HCT116 (cell line): ENCODE measurements at places on chromosomes 2 and 18.

DNA sequence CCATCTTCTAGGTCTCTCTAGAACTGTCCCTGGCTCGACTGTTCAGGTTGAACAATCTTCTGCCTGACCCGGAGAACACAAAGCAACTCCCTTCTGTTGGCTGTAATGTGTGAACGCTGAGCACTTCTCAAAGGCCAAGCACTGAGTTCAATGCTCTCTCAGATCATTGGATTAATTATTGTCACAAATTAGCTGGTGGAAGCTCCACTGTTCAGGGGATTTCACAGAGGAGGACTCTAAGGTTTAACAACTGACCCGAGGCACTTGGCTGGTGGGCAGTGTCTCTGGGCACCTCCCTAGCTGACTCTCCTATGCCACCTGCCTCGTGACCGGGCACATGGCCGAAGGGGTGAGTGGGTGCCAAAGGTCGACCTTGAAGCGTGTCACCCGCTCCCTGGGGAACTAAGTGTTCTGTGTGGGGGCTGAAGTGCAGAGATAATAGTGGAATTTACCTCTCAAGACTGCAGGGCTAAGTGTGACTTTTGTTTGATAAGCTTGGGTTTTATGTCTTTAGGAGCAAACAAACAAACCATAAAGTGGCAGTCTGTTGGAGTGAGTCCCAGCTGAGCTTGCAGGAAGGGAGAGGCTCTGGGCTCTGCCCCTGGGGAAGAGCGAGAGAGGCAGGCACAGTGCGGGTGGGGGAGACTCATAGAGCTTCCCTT, 64.8 kb downstream of the BCL2L11 start:
- no peak for DNase-seq

DNA sequence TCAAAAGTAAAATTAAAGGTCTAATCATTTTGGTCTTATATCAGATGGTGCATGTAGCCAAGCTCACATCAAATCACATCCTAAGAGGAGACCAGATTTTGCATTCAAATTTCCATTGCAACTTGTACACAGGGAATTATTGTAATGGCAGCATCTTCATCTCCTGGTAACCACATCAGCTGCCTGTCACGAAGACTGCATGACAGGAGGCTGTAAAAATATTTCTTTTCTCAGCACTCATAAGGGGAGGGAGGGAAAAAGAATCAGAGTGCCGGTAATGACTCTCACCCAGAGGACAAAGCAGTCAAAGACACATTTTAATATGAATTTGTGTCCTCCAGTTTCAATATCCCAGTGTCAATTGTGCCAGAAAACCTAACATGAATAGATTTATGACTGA, 216.7 kb downstream of the TMEM163 start:
- DNase-seq: no peak

- DNase-seq: no peak
These were observed 1.7 kb downstream of the SH3RF3 start for GRCh38 chr2:109130723-109130995.

DNA sequence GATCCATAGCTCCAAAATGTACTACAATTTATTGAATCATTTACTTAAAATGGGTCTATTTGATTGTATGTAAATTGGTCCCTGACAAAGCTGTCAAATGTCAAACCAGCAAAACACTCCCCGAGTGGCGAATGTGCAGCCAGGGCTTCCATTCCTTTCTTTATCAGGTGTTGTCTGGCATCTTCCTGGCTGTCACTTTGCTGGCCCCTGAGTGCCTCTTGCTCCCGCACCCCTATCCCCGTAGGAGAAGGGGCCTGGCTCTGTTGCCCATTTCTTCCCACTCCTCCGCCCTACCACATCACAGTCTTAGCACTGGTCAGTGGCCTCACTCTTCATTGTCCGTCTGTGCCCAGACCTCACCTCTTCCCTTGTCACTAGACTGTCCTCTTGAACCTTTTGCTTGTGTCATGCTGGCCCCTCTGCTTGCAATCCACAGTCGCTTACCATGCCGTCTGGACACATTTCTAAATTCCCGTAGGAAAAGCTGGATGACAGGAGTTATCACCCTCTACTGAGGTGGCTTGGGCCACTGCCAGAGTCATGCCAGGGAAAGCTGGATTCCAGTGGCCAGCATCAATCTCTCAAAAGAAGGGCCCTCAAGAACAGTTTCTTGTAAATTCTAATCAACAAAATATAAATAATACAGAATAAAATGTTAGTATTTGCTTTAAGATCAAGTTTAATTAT, 15.4 kb downstream of the UBE2F start:
- no peak for DNase-seq

DNA sequence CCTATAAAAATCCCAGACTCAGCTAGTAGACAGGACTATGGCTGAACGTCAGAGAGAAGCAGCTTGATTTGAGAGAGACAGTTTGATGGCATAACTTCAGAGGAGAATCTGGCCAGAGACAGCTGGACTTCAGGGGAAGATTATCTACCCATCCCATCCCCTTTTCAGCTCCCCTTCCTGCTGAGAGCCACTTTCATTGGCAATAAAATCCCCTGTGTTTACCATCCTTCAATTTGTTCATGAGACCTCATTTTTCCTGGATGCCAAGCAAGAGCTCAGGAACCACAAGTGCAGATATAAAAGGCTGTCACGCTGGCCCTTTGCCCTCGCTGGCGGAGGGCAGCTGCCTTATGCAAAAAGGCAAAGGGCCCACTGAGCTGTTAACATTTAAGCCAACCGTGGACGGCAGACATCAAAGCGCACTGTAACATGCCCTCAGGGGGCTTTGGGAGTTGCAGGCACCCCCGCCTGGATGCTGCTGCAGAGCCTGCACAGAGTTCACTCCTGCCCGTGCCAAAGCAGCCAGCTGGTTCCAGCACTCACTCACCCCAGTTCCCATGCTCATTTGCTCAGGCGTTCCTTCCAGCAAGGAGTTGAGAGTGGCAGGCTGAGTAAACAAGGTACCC, 164.3 kb upstream of the PGAP1 start:
- no peak for DNase-seq

GRCh38 chr2:75710577-75711253, at the start of gene GCFC2:
Gene GCFC2 (minus strand): TSS chr2:75710915. CDS start chr2:75710855, 60 bp downstream.
- peak; percentile 73 for DNase-seq

- DNase-seq: no peak
These were observed 40.0 kb upstream of the LAPTM4A start for GRCh38 chr2:20091305-20091991.

DNA sequence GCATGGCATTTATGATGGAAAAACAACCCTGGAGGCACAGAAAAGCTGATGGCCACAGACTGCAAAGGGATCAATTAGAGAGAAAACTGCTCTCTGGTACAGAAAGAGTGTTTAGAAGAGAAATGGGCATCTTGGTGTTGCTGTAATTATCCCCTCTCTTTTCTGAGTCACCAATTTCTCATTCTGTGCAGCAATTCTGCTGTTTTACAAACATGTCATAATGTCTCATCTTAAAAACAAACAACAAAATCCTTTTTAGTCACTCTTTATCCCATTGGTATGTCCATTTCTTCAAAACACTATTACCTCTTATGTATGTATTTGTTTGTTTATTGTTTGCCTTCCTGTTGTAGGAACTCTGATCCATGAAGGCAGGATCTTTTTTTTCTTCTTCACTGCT, 73.9 kb upstream of the HK2 start:
- DNase-seq: no peak

DNA sequence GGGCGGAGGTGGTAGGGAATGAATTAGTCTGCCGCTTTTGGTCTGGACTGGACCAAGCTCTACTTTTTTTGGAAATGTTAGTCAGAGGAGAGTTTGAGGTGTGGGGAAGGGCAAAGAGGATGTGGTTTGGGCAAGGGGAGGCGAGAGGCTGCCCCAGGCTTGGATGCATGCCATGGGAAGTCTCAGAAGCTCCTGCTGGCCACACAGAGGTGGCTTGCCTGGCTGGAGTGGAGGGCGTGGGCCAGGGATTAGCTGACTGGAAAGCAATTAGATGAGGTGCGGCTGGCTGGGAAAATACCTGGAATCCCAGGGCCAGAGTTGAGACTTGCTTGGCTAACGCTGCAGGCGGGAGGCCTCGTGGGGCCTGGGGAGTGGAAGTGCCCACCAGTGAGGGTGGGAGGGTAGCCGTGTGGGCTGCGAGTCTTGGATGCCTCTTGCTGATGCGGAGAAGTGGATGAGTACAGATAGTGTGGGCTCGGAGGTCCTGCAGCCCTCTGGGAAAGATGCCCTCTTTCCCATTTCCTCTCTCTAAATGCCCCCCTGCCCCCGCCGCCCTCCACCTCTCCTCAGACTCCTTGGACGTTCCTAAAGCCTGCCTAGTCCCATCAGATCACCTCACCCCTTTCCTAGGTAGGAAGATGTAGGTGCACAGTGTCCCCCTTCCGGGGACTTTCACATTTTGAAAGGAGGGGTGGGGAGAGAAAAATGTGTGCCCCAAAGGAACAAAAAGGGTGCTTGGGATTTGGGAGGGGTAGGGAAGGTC, 117.6 kb downstream of the SMAD7 start:
- DNase-seq: peak; percentile 84

DNA sequence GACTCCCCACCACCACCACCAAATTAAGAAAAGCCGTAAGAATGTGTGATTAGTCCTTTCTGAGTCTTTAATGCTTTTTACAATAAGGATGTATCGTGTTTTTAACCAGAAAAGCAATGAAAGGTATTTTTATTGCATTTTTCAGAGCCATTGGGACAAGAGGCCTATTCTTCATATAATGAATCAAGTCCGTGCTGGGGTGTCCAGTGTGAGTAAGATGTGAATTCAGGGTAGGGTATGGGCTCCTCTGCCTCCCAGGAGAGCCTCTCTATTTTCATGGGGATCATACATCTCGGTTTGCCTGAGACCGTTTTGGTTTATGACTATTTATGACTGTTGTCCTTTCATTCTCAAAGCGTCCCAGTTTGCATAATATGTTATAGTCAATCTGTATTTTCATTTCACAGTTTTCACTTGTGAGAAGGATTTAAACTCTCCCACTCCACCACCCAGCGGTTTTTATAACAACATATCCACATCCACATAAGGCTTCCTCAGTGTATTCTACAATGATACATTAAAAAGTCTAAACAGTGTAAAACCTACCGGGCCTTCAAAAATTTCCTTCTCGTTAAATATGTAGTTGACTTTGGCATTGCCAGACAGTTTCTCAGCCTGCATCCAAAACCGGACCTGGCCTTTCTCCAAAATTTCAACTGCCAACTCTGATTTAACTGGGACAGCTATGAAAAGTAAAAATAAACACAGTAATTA, 80.8 kb upstream of the LPIN2 start:
- DNase-seq: no peak

DNA sequence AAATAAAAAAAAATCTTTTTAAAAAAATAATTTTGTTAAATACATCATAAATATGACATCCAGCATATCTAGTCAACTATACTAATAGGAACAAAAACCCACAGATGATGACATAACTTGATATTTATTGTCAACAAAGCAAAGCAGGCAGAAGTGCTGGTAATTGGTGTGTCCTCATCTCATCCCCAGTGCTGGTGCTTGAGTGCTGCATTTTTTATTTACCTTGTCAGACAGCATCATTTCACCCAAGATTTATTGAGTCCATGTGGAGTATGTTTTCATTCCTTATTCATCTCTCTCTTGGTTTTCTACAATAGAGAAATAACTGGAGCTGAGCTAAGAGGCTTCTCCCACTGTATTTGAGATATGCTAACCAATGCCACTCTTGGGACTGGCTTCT, 191.6 kb upstream of the SLC14A2 start:
- no peak for DNase-seq

DNA sequence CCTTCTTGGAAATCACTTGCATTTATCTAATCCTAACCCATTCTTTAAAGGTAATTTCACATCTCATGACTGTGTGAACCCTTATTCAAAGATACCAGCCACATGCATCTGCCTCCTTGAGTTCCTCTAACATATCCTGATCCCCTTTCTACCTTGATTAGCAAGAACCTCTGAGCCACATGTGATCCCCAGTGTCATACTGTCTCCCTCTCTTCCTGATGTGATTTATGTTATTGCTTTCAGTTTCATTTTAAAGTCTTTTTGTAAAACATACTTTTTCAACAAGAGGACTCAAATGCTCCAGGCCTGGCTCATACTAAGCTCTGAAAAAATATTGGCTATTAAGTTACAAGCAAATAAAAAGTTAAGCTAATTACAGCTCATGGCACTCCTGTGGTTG, 470.1 kb downstream of the DLGAP1 start:
- DNase-seq: no peak

DNA sequence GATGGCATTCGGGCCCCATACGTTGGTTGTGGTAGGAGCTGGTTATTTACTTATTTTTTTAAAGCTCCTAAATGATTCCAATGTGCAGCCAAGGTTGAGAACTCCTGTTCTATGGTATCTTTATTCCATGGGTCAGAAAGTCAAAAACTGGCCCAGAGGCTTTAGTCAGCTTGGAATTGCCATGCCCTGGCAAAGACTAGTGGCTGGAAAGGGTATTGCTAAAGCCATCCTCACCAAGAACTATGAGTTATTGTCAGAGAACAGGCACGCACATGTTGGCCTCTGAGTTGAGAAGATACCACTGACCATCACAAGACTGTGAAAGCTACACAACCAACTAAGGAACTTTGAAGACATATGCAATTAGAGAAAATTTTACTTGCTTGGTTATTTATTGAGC, 47.9 kb upstream of the ACMSD start:
- DNase-seq: no peak

DNA sequence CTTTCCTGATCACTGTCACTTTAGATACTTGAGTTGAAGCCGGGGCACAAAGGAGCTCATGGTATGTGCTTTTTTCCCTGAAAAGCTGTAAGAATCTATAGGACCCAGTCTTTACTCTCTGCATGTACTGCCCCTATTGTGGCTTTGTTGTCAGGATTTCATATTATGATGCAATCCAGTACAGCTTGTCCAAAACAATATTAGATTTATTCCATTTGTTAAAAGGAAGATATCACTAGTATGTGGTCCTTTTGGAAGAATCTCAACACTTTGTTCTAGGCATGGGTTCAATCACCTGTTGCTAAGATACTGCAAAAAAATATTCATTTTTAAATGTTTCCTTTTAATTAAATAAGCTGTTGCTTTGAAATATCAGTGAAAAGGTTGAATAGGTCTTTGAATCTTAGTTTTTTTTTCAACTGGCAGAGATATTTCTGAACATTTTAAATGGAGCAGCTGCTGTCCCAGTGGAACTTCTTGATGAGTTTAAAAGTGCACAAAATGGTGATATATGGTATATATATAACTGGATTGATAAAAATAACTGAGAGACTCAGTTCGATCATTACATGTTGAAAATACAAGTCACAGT, 256.6 kb upstream of the NT5C1B start:
- no peak for DNase-seq

DNA sequence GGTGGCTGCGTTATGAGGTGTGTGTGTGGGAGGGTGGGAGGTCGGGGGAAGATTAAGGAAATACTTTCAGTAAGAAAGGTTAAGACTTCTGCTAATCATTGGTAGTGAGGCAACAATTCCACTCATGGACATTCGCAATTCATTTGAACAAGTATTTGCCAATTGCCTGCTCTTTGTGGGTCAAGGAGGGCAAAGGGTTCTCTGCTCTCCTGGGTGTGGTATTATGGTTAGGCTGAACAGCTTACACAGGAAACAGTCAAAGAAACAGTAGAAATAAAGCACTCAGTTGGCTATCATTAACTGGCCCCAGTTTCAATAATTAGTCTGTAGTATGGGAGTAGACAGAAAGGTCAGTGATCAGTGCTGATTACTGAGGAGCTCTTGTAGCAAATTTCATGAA, 357.0 kb upstream of the FANCL start:
- DNase-seq: no peak

- DNase-seq: peak; percentile 37
These were observed 73.0 kb upstream of the YWHAQ start for GRCh38 chr2:9703701-9704221.

- no peak for DNase-seq
These were observed 79.8 kb downstream of the LIMS1 start for GRCh38 chr2:108614043-108614545.
